Karpas-422 (cell line): ENCODE measurements at places on chromosomes 6 and 20. TPM values are rescaled to one million over a fixed set of nuclear protein-coding genes. Genes with fewer than 3 reads are reported as not detected.
A peak's percentile ranks its signal among the peaks of the same experiment; 100 is the strongest.

GRCh38 chr6:145148776-145149175 lies 586.5 kb downstream of the EPM2A start:
- H3K4me3 ChIP-seq: no peak overlapping the region
- H3K27ac ChIP-seq: no peak overlapping the region
- no peak for DNase-seq
- H3K36me3 ChIP-seq: no peaks in the 10 kb centered on the region

- no peaks in the 10 kb centered on the region for H3K4me1 ChIP-seq
- H3K4me3 ChIP-seq: no peak overlapping the region
These were observed 210.4 kb upstream of the RNF24 start for GRCh38 chr20:4225745-4226144.

Gene CTAGE9
- total RNA-seq: not detected in 2 replicates

DNA sequence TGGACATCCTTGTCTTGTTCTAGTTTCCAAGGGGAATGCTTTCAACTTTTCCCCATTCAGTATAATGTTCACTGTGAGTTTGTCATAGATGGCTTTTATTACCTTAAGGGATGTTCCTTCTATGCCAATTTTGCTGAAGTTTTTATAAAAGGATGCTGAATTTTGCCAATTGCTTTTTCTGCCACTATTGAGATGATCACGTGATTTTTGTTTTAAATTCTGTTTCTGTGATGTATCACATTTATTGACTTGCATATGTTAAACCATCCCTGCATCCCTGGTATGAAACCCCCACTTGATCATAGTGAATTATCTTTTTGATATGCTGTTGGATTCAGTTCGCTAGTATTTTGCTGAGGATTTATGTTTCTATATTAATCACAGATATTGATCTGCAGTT lies 130.6 kb upstream of the TAB2 start:
- H3K27me3 ChIP-seq: no peaks in the 10 kb centered on the region
- DNase-seq: no peak
- no peak overlapping the region for H3K27ac ChIP-seq
- no peak overlapping the region for H3K4me3 ChIP-seq
- no peaks in the 10 kb centered on the region for H3K36me3 ChIP-seq

DNA sequence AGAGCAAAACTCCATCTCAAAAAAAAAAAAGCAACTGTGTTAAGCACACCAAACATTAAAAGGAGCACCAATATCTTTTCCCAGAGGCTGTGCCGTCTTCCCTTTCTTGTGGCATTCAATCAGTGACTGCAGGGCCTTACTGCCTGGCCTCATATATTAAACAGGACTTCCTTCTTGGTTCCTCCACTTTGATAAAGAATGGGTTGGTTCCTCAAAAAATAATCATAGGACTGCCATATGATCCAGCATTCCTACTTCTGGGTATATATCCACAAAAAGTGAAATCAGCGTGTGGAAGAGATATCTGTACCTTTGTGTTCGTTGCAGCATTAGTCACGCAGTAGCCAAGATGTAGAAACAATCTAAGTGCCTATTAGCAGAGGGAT lies 40.3 kb upstream of the GFOD1 start:
- no peaks in the 10 kb centered on the region for H3K36me3 ChIP-seq
- no peak for DNase-seq
- H3K27ac ChIP-seq: no peak overlapping the region
- peaks cover 11% of the 10 kb centered on the region for H3K4me1 ChIP-seq

Gene OR12D3
- not detected in 2 replicates for total RNA-seq

Gene TRAPPC3L
- not detected in 2 replicates for total RNA-seq

- no peaks in the 10 kb centered on the region for H3K36me3 ChIP-seq
- no peaks in the 10 kb centered on the region for H3K27me3 ChIP-seq
- H3K27ac ChIP-seq: no peak overlapping the region
- peak; percentile 74 for DNase-seq
These were observed 63.7 kb upstream of the BEND3 start for GRCh38 chr6:107179004-107179403.

Gene GINS1
- total RNA-seq: 10.2 and 14.4 TPM in 2 replicates

- H3K27me3 ChIP-seq: no peaks in the 10 kb centered on the region
- H3K4me3 ChIP-seq: no peak overlapping the region
- no peaks in the 10 kb centered on the region for H3K4me1 ChIP-seq
- H3K36me3 ChIP-seq: no peaks in the 10 kb centered on the region
- no peak for DNase-seq
These were observed 1197.7 kb upstream of the CITED2 start for GRCh38 chr6:140572129-140572528.

DNA sequence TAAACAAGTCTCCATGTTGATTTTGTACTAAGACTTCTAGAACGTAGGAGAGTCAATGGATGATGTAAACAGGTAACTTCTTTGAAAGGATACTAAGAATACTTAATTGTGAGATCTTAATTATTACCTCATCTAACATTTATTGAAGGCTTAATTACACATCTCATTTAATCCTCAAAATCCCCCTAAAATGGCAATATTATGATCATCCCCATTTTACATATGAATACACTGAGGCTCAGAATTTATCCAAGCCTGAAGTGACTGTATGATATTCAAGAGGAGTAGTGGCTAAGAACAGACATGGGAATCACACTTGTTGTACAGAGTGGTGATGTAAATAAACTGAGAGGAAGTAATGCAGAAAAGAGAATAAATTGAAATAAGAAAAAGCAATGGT lies 22.9 kb downstream of the NOL7 start:
- H3K27ac ChIP-seq: no peak overlapping the region
- H3K27me3 ChIP-seq: no peaks in the 10 kb centered on the region
- H3K36me3 ChIP-seq: 0 out of 2 replicates have a peak, but pooled peaks cover 4% of the 10 kb centered on the region
- DNase-seq: no peak

Gene DCBLD1
- total RNA-seq: not detected in 2 replicates

Gene C20orf141
- not detected in 2 replicates for total RNA-seq

DNA sequence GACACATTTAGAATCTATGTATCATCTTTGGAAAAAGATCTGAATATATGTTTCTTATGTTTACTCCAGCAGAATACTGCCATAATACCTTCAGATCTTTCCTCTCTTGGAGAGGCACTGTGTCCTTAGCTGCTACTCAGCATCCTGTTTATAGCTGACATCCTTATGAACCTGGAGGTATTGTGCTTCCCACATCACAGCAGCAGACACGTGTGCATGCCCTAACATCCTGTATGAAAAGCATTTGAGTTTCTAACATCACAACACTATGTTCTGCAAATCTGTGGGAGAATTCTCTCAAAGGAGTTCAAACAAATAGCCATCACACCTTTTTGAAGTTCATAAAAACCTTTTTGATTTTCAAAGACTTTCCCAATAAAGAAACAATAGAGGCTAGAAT lies 216.0 kb downstream of the GJA1 start:
- no peak overlapping the region for H3K27ac ChIP-seq
- H3K4me3 ChIP-seq: no peak overlapping the region
- DNase-seq: no peak
- no peaks in the 10 kb centered on the region for H3K27me3 ChIP-seq
- no peaks in the 10 kb centered on the region for H3K36me3 ChIP-seq

DNA sequence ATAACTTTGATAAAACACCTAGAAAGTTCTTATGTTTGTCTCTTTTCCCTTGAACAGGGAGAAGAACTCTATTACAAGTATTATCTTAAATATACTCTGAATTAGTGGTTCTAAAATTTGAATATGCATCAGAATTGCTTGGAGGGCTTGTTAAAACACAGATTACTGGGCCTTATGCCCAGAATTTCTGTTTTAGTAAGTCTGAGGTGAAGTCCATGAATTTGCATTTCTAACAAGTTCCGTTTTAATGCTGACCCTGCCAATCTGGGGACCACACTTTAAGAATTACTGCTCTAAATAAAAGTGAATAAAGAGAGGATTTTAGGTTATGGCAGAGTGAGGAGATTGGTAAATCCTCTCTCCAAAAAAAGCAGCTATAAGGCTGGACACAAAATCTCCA lies 168.1 kb upstream of the FLRT3 start:
- no peak for DNase-seq
- H3K27ac ChIP-seq: no peak overlapping the region
- no peaks in the 10 kb centered on the region for H3K4me1 ChIP-seq
- H3K4me3 ChIP-seq: no peak overlapping the region
- H3K36me3 ChIP-seq: no peaks in the 10 kb centered on the region
- H3K27me3 ChIP-seq: no peaks in the 10 kb centered on the region

Gene CLIC5
- not detected in 2 replicates for total RNA-seq

Gene FUCA2
- total RNA-seq: not detected in 2 replicates

- no peak overlapping the region for H3K27ac ChIP-seq
- DNase-seq: no peak
- H3K4me1 ChIP-seq: peaks cover 4% of the 10 kb centered on the region; the same call in 1 of the 2 replicates
- H3K27me3 ChIP-seq: no peaks in the 10 kb centered on the region
These were observed 42.8 kb downstream of the MYH7B start for GRCh38 chr20:34998331-34998950.

- no peak for DNase-seq
- H3K4me1 ChIP-seq: peaks cover under 1% of the 10 kb centered on the region
- H3K4me3 ChIP-seq: no peak overlapping the region
- H3K36me3 ChIP-seq: no peaks in the 10 kb centered on the region
- H3K27ac ChIP-seq: no peak overlapping the region
- H3K27me3 ChIP-seq: no peaks in the 10 kb centered on the region
These were observed 59.1 kb downstream of the ADGRF1 start for GRCh38 chr6:46983007-46983411.

Gene CST5
- not detected in 2 replicates for total RNA-seq

DNA sequence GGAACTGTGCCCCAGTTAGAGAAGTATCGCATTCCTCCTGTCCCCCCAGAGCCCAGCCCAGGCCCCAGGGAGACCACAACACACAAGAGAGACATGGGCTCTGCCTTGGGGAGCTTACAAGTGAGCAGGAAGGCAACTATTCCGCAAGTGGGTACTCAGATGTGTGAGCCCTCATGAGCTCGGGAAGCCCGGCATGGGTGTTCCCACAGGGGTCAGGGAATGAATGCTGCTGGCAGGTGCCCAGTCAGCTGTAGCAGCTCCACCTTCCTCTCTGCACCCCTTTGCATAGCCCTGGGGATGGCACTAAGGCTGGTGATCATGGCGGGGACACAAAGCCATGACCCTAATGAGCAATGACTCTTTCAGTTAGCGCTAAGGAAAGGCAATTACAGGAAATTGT lies 194.1 kb downstream of the SYNDIG1 start:
- DNase-seq: no peak
- H3K27ac ChIP-seq: no peak overlapping the region
- no peaks in the 10 kb centered on the region for H3K36me3 ChIP-seq
- no peak overlapping the region for H3K4me3 ChIP-seq
- peaks cover 19% of the 10 kb centered on the region for H3K4me1 ChIP-seq

Gene KCNQ5
- 29.1 and 50.5 TPM in 2 replicates for total RNA-seq

Gene IRF4
- not detected in 2 replicates for total RNA-seq

DNA sequence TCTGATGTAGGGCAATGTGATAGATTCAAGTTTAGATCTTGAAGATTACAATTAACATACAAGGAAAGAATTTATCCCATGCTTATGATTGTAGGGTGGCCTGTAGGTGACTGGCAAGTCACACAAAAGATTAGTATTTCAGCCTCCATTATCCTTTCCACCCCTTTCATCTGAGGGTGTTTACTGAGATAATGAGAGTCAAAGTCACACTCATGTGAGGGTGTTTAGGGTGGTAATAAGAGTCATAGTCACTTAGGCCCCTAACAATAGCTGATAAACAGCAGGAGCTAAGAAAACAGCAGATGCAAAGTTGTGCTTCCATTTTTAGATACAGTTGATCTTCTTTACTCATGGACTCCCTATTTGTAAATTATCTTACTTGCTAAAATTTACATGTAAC lies 11.4 kb downstream of the FAM184A start:
- no peaks in the 10 kb centered on the region for H3K27me3 ChIP-seq
- DNase-seq: no peak
- no peak overlapping the region for H3K27ac ChIP-seq
- no peak overlapping the region for H3K4me3 ChIP-seq
- no peaks in the 10 kb centered on the region for H3K36me3 ChIP-seq

DNA sequence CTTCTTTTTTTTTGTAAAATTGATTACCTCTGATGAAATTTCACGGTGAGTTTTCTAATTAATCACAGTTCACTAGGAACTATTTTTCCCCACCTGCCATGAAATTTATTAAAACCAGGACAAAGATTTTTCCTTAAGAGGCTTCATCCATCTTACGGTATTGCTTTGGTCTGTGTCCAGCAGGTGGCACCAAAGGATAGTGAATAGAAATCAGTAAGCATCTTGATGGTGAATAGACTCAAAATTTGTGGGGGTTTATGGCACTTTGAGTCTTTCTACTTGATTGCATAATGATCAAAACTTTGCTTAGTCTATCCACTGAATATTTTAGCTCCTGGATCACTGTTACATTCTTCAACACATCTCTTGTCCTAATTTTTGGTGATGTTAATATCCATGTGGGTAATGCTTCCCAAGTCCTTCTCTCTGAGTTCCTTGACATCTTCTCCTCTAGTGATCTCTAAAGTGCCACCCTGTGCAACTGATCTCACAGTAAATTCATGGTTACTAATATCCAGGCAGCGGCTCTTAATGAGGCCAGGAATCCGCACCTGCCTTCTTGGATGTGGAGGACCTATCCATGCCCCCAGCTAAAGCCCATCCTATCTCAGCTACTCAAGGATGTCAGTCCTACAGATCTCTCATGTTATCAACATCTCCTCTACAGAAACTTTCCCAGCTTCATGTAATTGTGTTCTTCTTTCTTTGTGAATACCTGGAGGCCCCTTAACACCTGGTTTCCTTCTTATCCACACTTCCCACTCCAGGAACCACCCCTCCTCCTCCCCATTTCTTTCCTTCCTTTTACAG lies 54.5 kb downstream of the STMND1 start:
- no peaks in the 10 kb centered on the region for H3K27me3 ChIP-seq
- H3K36me3 ChIP-seq: no peaks in the 10 kb centered on the region
- no peaks in the 10 kb centered on the region for H3K4me1 ChIP-seq
- no peak overlapping the region for H3K27ac ChIP-seq

Gene LY6G6D
- total RNA-seq: not detected in 2 replicates

- no peaks in the 10 kb centered on the region for H3K36me3 ChIP-seq
- H3K27me3 ChIP-seq: no peaks in the 10 kb centered on the region
- no peak overlapping the region for H3K27ac ChIP-seq
- H3K4me1 ChIP-seq: no peaks in the 10 kb centered on the region
These were observed 59.4 kb downstream of the ME1 start for GRCh38 chr6:83371423-83371822.

DNA sequence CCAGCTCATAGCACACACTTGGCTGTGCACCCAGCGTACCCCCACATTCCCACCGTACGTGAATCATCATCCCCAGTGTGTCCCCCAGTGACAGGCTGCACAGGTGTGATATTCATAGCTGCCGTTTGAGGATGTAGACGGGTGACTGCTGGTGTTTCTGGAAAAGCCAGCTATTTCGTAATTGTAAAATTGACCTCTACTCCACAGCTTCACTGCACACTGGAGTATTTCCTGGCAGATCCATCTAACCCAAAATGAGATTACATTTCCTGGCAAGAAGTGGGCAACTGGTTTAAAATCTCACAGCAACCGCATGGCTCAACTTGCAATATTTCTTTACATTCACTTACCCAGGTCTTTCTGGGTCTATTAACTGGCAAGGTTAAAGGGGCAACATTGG lies 30.3 kb downstream of the CD83 start:
- H3K4me3 ChIP-seq: no peak overlapping the region
- H3K27ac ChIP-seq: no peak overlapping the region
- no peak for DNase-seq
- H3K36me3 ChIP-seq: no peaks in the 10 kb centered on the region
- no peaks in the 10 kb centered on the region for H3K27me3 ChIP-seq
